ENCODE measurements at places on chromosomes 12 and 14.

- DNase-seq = no peak
These were observed 88.3 kb downstream of the KIF26A start for GRCh38 chr14:104226421-104227383.

GRCh38 chr12:122880155-122880667 lies 15.7 kb downstream of the VPS37B start:
- no peak for DNase-seq

GRCh38 chr12:103540319-103540718 lies 44.6 kb upstream of the C12orf42 start:
- DNase-seq = no peak

- no peak for DNase-seq
These were observed 307.1 kb upstream of the E2F7 start for GRCh38 chr12:77372494-77372893.

- no peak for DNase-seq
These were observed 657 bp downstream of the ARHGAP9 start for GRCh38 chr12:57479043-57479375.

- DNase-seq = no peak
These were observed 284.3 kb upstream of the SYT1 start for GRCh38 chr12:78580296-78580695.

DNA sequence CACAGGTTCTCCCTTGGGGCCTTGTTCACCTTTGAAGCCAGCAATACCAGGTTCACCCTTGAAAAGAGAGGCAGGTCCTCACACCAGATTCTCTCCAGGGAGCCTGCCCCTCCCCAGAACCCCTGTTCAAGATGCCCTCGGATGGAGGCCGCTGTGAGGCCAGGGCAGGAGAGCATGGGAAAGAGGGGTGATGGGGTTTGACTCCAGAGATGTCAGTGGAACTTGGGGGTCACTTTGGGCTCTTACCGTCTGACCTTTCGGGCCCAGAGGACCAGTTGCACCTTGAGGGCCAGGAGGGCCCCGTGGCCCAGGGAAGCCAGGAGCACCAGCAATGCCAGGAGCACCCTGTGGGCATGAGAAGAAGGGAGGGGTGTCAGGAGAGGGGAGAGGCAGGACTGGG lies 17.4 kb downstream of the COL2A1 start:
- DNase-seq = no peak

- DNase-seq = no peak
These were observed 488.5 kb downstream of the NELL2 start for GRCh38 chr12:44387581-44387980.

- DNase-seq = no peak
These were observed 47.8 kb upstream of the MED13L start for GRCh38 chr12:116325336-116325664.

- no peak for DNase-seq
These were observed 118.7 kb upstream of the LRIG3 start for GRCh38 chr12:59039005-59039404.

- no peak for DNase-seq
These were observed 1.4 kb downstream of the NR4A1 start for GRCh38 chr12:52052468-52053186.
